Posterior cingulate gyrus (tissue), 11 donors: ENCODE measurements at places on chromosomes 12 and 14.
A peak's percentile ranks its signal among the peaks of the same experiment; 100 is the strongest.

DNA sequence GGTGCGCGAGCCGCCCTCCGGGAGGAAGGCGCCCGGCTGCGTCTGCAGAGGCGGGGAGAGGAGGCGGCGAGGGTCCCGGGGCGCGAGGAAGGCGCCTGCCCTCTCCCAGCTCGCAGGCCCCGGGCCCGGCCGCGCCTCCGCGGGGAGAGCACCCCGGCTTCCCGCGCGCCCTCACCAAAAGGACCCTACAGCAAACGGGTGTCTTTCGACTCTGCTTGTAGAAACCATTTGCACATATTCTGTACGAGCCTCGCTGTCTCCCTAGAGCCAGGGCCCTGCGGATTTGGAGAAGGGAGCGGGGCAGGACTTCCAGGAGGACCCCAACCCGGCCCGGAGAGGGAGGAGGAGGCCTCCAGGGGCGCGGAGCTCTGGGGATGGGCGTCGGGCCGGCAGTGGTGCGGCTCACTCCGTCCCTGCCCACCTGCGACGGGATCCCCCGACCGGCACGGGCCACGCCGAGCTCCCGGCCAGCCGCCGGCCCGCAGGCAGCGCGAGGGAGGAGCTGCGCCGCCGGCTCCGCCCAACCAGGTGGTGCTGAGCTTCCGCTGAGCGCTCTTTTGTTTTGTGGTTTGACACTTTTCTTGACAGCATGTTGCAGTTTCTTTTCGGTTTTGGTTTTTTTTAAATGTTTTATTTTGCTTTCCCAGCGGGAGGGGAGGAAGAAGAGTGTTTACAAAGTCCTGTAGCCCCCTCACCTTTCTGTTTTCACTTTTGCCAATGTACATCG is 103.3 kb upstream of the FKBP4 start:
- DNase-seq: no peak

DNA sequence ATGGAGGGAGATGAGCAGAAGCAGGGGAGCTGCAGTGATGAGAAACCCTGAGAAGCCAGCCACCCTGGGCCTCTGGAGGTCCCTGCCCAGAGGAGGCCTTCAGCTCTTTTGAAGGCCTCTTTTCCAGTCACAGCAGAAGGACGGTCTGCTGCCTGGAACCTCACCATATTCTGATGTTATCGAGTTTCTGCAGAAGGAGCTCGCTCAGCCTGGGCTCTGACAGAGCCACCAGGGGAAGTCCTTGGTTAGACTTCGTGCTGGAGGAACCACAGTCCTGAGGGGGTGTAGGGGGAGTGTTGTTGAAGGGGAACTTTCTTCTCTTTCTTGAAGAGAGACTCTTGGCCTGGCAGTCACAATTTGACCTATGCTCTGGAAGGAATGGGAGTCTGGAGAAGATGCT is 25.1 kb upstream of the BATF start:
- DNase-seq: no peak

DNA sequence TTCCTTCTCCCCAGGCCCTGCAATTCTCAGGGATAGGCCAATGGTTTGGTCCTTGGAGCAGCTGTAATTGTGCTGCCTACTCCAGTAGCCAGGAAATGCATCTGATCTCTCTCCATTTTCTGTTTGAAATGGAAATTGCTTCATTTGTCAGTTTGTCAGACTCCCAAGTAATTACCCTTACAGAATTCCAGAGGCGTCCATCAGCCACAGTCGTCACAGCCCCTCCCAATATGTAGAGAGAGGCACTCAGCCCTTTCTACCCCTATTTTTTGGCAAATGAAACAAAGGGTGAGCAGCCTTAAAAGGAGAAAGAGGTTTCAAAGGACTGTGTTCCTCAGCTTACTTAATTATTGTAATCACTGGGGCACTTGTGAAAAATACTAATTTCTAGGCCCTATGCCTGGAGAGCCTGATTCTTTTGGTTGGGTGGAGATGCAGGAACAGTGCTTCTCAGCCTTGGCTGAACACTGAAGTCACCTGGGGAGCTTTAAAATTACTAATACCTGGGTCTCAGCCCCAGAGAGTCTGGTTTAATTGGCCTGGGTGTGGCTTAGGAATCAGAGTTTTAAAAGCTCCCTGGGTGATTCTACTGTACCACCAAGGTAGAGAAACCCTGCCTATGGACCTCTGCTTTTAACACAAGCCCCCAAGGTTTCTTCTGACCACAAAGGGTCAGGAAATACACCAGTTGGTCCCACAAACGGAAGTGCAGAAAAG is 190.0 kb downstream of the EMP1 start:
- DNase-seq: no peak

DNA sequence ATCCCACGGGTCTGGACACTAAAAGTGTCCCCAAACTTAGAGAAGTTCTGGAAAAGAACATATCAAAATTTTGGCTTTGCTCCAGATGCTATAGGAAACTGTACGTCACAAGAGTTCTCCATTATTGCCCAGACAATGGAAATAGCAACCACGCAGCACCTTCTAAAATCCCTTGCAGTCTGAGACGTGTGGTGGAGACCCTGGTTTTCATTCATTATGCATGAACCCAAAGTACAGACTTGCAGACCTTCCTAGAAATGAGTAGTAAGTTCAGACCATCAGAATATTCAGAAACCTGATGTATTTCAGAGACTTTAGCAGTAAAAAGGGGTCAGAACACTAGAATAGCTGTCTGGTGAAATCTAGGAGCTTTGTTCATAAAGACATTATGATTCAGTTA is 50.0 kb upstream of the BCL2L14 start:
- no peak for DNase-seq

DNA sequence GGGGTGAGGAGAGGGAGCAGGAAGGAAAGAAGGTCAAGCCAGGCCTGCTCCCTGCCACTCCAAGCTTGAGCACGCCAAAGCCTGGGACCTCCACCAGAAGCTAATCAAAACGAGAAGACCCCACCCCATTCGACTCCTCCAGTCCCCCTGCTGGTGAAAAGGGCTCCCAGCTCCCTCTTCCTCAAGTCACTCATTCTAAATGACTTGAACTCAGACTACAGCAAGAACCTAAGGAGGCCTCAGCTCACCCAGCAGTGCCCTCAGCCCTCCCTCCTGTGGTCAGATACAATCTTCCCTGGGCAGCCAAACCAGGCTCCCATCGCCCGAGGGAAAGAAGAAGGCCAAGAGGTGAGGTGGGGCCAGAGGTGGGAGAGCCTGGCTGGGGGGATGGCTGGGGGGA is 17.4 kb downstream of the HDAC7 start:
- DNase-seq: no peak

- DNase-seq: no peak
Observed at GRCh38 chr12:12726555-12727093, 9.5 kb downstream of the CDKN1B start.

DNA sequence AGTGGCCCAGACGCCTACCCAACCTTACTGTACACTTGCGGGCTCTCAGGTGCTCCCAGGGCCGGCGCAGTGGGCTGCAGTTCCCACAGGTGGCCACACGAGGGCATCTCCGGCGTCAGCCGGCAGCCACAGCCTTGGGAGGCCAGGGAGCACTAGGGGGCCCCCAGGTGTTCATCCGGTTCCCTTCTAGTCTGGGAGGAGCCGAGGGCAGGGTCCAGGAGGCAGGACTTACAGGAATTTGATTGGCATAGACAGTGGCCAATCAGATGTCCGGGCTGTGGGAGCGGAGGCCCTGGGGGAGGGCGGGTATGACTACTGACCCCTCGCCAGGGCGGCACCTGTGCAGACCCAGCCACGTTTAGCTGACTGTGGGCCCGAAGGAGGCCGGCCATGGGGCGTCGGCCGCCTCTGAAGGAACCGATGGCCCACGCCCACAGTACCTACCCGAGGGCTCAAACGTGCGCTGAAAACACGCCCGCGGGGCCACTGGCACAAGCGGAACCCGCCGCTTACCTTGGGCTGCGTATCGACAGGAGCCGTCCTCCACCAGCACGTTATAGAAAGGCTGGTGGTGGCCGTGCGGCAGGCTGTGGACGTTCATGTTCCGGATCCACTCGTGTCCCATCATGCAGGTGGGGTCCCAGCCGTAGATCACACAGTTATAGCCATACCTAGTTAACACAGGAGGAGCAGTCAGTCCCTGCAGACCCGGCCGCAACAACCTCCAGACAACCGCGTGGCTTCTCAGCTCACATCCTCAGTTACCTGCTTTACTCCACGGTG is 34.8 kb downstream of the FBXO21 start:
- peak; percentile 46 for DNase-seq

- no peak for DNase-seq
Observed at GRCh38 chr12:39331539-39332261, 111.2 kb downstream of the KIF21A start.

GRCh38 chr12:29048787-29049186 is 100.3 kb upstream of the FAR2 start:
- no peak for DNase-seq

DNA sequence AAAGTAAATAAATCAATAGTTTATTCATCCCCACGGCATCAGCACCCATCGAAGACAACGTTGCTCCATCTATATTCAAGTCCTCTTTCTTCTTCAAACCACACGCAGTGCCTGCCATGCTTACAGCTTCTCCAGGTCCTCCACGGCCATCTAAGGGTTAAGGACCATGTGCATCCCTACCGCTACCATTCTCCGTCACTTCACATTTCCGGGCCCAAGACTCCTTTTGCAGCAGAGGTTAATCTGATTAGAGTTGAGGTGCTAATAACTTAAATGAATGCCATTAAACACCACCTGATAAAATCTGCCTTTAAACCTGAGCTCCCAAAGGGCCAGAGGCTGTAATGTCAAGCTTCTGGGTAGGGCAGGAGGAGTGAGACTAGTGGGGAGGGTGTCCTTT is 79.7 kb upstream of the CCND2 start:
- DNase-seq: no peak

DNA sequence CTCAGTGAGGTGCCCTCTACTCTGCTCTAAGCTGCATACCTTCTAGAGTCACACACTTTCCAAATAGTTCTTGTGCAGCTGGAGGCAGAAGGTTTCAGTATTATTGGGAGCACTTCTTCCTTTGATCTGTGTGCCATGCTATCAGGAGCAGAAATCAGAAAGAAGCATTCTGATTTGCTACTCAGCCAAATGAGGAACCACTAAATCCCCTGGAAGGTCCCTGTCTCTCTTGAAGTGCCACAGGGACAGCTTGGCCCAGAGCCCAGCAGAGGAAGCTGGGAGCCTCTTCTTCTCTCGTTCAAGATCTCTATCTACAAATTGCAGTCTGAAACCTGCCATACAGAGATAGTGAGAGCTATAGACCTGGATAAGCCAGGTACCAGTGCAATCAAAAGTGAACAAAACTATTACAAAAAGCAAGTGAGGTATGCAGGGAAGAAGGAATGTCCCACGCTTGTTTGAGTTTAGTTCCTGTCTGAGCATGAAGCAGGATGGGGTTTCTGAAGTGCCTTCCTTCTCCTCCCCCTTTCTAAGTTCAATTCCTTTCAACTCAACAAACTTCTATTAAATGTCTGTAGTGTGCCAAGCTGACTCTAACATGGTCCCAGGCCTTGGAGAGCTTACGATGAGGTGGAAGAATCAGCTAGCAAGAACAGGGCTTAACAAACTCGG is 100.9 kb upstream of the PARP11 start:
- DNase-seq: no peak

GRCh38 chr14:100442498-100443490 is 119.7 kb downstream of the SLC25A47 start:
- no peak for DNase-seq

DNA sequence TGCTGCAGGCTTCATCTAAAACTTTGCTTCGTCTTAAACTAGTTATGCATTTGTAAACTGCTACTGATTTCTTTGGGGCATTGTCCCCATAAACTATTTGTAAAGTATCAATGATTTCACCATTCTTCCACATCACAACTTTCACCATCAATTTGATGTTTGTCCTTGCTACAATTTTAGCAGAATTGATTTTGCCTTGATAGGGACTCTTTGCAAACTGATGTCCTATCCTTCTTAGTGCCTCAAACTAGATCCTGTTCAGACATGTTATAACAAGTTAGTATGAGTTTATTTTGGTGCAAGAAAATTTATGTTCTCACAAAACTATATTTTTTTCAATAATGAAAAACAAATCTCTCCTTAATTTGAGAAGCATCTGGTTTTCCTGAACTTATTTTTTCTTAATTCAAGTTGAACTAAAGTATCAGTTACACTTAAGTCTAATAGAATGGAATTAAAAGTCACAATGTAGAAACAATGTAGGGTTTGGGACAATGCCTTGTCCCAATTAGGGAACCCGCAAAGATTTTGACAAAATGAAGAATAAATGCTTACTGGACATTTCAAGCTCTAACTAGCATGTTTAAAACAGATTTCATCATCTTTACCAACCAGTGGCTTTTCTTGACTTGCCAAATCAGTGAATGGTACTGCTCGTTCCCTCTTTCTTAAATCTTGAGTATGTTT is 10.1 kb upstream of the ARID4A start:
- DNase-seq: no peak

DNA sequence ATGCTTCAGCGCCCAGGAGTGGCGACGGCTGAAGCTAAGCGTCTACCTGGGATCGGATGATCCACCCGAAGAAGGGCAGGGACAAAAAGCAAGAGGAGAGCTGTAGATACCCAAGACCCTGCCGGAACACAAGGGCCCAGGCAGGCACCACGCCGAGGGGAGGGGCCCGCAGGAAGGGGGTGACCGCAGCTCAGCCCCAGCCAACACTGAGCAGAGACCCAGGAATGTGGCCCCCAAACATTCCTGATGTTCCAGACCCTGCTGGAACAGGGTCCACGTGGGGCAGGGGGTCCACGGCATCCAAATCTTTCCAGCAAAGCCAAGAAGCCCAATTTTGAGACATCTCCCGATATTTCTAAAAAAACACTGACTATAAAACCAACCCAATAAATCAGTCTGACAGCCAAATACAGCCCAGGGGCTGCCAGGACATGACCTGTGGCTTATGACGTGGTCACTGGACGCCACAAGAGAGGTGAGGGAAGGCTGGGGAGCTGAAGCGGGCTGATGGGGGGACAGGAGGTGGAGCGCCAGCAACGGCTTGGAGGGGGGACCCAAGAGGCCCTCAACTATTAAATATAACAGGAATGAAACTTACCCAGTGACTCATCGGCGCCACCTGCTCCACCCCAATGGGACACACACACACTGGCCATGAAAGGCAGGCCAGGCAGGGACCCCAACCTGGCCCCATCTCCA is 58.9 kb downstream of the NCOR2 start:
- DNase-seq: no peak

- DNase-seq: no peak
Observed at GRCh38 chr14:68153275-68153674, 333.7 kb downstream of the RAD51B start.

- DNase-seq: no peak
Observed at GRCh38 chr12:51128919-51129318, 44.0 kb downstream of the TFCP2 start.

- DNase-seq: no peak
Observed at GRCh38 chr12:79409562-79409961, 281.2 kb downstream of the PAWR start.

- DNase-seq: no peak
Observed at GRCh38 chr12:75656648-75657047, 145.2 kb upstream of the KRR1 start.

GRCh38 chr12:130374083-130374482 is 36.4 kb downstream of the PIWIL1 start:
- no peak for DNase-seq
